ENCODE measurements at places on chromosomes 11 and 22.

DNA sequence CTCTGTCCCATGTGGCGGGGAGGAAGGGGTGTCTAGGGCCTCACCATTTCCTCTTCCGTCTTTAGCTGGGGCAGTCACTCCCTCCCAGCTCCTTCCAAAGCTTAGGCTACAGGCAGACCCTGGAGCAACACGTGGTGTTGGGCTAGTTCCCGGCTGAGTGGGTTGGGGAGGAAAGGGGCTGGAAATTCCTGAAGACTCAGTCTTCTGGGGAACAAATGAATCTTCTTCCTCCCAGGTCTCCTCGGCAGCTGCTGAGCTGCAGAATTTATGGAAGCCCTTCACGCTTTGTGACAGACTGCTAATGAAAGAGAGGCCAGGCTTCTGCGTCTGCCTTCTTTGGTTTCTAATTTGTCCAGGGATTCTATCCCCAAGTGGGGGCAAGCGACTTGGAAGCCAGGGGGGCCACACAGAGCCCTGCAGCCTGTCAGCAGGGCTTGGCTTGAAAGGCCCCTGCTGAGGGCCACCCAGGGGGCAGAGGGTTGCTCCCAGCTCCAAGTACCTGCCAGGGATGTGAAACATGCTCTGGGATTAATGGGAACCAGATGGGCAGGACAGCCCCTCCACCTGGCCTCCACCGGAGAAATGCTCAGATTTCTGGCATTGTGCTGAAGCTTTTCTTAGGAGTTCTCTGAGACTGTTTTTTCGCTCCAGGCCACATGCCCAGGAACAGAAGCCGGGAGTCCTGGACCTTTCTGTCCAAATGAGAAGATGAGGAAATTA, 123.1 kb downstream of the PKNOX2 start:
- no peak for DNase-seq

DNA sequence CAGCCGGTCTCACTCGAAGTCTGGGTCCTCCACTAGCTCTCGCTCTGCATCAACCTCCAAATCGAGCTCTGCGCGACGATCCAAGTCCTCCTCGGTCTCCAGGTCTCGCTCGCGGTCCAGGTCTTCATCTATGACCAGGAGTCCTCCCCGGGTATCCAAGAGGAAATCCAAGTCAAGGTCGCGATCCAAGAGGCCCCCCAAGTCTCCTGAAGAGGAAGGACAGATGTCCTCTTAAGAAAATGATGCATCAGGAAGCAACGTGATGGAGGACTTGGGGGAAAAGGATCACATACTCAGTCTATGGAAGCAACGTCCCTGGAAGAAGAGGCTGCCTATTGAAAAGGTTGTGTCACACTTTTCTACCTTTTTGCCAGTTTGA, 1.1 kb downstream of the SRSF8 start:
- no peak for DNase-seq

DNA sequence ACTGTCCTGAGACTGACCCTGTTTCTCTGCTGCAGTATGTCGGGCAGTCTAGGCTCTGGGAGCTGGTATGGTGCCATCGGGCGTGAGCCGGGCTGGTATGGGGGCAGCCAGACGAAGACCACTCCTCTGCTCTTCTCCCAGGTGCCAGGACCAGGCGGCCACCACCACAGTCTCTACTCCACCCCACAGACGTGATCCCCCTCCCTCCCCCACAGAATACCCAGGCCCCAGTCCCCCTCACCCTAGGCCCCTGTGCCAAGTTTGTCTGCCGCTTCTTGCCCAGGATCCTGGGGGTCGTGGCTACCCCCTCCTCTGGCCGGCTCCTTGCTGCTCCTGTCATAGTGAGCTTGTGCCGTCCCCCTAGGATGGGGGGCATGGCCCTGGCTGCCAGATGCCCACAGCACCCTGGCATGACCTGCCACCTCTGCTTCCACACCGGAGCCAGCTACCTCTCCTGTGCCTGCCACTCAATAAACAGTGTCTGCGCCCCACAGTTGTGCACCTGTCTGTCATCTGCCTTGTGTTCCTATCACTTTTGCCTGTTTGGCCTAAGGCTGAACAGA, 2.0 kb upstream of the KCNK4 start:
- no peak for DNase-seq

- no peak for DNase-seq
Measured at GRCh38 chr11:67288198-67288451, 978 bp upstream of the ANKRD13D start.

GRCh38 chr11:108945341-108945740, 280.5 kb downstream of the DDX10 start:
- DNase-seq = no peak

GRCh38 chr22:20430101-20430719, 7.4 kb downstream of the SCARF2 start:
- no peak for DNase-seq

- peak; percentile 40 for DNase-seq
Measured at GRCh38 chr22:50481440-50482106, at the start of gene ADM2. Gene ADM2, plus strand, starts transcription at chr22:50481543. Its CDS starts 305 bp downstream, at chr22:50481848.
